ENCODE measurements at places on chromosomes 1 and 21.

GRCh38 chr1:108130794-108131193 lies 69.3 kb downstream of the SLC25A24 start:
- no peaks in the 10 kb centered on the region for H3K27me3 ChIP-seq
- H3K4me3 ChIP-seq = no peak overlapping the region
- H3K27ac ChIP-seq = no peak overlapping the region
- peaks cover 18% of the 10 kb centered on the region for H3K36me3 ChIP-seq
- no peak for DNase-seq

GRCh38 chr1:226203240-226203639 lies 16.7 kb upstream of the ACBD3 start:
- no peak overlapping the region for H3K27ac ChIP-seq
- H3K27me3 ChIP-seq = no peaks in the 10 kb centered on the region
- no peaks in the 10 kb centered on the region for H3K36me3 ChIP-seq
- no peak overlapping the region for H3K4me3 ChIP-seq

DNA sequence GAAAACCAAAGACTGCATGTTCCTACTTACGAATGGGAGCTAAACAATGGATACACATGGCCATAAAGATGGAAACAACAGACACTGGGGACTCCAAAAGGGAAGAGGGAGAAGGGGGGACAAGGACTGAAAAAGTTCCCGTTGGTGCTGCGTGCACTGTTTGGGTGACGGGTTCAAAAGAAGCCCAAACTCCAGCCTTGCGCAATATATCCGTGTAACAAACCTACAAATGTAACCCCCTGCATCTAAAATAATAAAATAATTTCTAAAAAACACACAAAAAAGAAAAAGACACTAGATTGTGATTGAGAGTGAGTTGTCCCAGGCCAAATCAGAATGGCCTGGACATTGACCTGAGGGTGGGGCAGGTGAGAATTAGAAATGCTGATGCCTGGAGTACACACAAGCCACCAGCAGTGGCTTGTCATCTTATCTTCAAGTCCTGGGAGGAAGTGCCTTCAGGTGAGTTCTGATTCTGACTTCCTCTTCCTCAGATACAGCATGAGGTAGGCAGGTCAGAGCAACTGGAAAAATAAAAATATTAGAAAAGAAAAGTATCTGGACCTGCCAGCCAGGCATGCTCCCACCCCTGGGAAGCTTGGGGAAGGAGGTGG lies 54.7 kb downstream of the SPATA46 start:
- H3K36me3 ChIP-seq = no peaks in the 10 kb centered on the region
- H3K4me1 ChIP-seq = no peaks in the 10 kb centered on the region
- no peak overlapping the region for H3K27ac ChIP-seq
- no peak for DNase-seq
- no peak overlapping the region for H3K4me3 ChIP-seq
- H3K27me3 ChIP-seq = no peaks in the 10 kb centered on the region

GRCh38 chr1:3159121-3159520 lies 90.1 kb downstream of the PRDM16 start:
- peaks cover 7% of the 10 kb centered on the region for H3K4me1 ChIP-seq
- DNase-seq = no peak
- H3K36me3 ChIP-seq = no peaks in the 10 kb centered on the region
- H3K27me3 ChIP-seq = peaks cover 17% of the 10 kb centered on the region
- no peak overlapping the region for H3K27ac ChIP-seq

DNA sequence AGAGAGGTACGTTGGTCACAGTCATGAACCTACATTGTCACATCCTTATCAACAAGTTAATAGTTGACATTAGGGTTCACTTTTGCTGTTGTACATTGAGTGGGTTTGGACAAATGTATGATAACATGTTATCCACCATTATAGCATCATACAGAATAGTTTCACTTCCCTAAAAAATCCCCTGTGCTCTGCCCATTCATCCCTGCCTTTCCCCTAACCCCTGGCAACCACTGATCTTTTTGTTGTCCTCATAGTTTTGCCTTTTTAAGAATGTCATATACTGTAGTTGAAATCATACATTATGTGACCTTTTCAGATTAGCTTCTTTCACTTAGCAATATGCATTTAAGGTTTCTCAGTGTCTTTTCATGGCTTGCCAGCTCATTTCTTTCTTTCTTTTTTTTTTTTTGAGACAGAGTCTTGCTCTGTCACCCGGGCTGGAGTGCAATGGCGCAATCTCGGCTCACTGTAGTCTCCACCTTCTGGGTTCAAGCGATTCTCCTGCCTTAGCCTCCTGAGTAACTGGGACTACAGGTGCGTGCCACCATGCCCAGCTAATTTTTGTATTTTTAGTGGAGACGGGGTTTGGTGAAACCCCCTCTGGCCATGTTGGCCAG lies 50.6 kb downstream of the UCK2 start:
- no peak overlapping the region for H3K4me3 ChIP-seq
- no peak for DNase-seq
- H3K4me1 ChIP-seq = peaks cover 2% of the 10 kb centered on the region
- no peak overlapping the region for H3K27ac ChIP-seq

DNA sequence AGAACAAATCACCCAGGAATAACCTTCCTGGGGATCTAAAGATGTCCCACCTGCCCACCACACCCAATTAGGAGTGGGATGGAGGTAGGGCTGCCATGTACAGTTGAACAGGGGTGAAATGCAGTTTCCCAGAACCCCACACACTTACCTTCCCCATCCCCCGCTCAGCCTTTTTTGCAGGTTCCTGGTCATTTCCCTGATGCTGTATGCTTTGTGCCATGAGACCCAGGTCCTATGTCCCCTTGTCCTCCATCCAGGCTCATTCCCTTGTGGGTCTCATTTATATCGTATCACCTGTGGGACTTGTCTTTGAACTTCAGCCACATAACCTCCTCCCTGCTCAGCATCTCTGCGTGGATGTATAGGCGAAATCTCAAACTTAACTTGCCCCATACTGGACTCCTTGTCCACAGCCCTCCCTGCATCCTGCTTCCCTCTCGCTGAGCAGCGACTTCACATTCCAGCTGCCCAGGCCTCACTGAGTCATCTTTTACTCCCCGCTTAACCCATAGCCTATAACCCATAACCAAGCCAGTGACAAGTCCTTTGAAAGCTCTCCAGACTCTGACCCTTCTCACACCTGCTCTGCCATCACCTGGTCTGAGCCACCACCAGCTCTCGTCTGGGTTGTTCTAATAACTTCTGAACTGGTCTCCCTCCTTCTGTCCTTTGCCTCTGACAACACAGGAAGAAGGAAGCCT lies 4.7 kb downstream of the LDLRAD2 start:
- no peak overlapping the region for H3K27ac ChIP-seq
- DNase-seq = no peak
- H3K4me3 ChIP-seq = no peak overlapping the region
- H3K27me3 ChIP-seq = no peaks in the 10 kb centered on the region
- no peaks in the 10 kb centered on the region for H3K36me3 ChIP-seq

GRCh38 chr1:99956755-99957154 lies 13.0 kb upstream of the SLC35A3 start:
- no peak overlapping the region for H3K27ac ChIP-seq
- H3K4me1 ChIP-seq = no peaks in the 10 kb centered on the region
- H3K27me3 ChIP-seq = no peaks in the 10 kb centered on the region
- DNase-seq = no peak
- no peaks in the 10 kb centered on the region for H3K36me3 ChIP-seq

- H3K27me3 ChIP-seq = peaks cover 11% of the 10 kb centered on the region
- H3K4me1 ChIP-seq = no peaks in the 10 kb centered on the region
- H3K4me3 ChIP-seq = no peak overlapping the region
- H3K27ac ChIP-seq = no peak overlapping the region
These were observed 2.5 kb upstream of the CD160 start for GRCh38 chr1:145716641-145717345.

DNA sequence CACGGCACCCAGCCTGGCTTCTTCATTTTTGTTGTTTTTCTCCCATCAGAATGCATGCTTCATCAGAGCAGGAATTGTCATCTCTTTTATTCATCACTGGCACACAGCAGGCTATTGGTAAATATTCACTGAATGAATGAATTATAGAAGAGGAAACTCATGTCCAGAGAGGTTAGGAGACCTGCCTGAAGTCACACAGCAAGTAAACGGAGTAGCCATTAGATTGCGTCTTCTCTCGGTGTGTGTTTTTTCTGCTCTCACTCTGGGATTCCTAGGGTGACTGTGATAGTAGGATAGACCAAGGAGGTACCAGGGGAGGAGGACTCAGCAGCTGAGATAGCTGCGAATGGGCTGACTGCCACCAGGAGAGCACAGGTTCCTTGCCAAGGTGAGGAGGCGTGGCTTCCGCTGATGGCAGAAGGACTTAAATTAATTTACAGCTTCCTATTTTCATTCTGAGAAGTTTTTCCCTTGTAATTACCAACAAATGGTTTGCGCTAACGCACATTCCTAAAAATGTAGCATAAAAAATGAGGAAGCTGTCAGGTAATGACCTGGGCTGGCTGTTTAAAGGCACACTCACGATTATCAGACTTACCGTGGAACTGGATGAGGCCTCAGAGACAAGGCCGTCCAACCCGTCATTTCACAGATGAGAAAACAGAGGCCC lies 4.5 kb upstream of the NCMAP start:
- H3K4me3 ChIP-seq = no peak overlapping the region
- no peaks in the 10 kb centered on the region for H3K4me1 ChIP-seq
- no peaks in the 10 kb centered on the region for H3K36me3 ChIP-seq
- H3K27ac ChIP-seq = no peak overlapping the region
- peaks cover 10% of the 10 kb centered on the region for H3K27me3 ChIP-seq
- DNase-seq = peak; percentile 11

DNA sequence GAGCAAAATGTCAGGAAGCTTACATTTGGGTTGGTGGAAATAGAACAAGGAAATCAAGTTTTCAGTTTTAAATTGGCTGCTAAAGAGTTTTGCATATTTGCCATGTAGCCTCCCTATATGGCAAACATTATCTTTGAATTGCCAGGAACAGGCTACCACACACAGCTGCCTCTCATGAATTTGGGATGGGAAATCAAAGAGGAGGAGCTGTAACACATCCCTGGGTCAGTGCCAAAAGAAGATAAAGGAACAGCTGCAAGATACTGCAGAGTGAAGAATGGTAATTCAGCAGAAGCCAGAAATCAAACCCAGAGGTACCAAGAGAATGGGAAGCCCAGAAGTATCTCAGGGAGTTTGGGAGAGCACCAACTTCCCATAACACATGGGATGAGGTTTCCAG lies 18.6 kb upstream of the RASAL2 start:
- DNase-seq = no peak
- no peak overlapping the region for H3K4me3 ChIP-seq
- H3K4me1 ChIP-seq = no peaks in the 10 kb centered on the region
- no peaks in the 10 kb centered on the region for H3K36me3 ChIP-seq

DNA sequence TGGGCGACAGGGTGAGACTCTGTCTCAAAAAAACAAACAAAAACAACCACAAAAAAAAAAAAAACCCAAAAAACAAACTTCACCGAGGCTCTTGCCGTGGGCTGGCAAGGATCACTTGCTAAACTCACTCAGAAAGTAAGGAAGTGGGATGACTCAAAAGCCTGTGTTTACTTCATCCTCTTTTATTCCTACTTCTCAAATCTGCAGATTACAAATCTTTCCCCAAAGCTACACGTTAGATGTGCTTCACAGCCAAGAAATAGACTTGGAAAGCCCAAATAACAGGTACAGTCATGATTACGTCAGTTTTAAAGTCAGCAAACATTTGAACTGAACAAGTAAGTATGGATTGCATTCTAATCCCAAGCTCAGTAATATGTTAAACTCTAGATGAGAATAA lies 359.3 kb downstream of the ADGRL2 start:
- peaks cover 14% of the 10 kb centered on the region for H3K4me1 ChIP-seq
- no peak overlapping the region for H3K4me3 ChIP-seq

DNA sequence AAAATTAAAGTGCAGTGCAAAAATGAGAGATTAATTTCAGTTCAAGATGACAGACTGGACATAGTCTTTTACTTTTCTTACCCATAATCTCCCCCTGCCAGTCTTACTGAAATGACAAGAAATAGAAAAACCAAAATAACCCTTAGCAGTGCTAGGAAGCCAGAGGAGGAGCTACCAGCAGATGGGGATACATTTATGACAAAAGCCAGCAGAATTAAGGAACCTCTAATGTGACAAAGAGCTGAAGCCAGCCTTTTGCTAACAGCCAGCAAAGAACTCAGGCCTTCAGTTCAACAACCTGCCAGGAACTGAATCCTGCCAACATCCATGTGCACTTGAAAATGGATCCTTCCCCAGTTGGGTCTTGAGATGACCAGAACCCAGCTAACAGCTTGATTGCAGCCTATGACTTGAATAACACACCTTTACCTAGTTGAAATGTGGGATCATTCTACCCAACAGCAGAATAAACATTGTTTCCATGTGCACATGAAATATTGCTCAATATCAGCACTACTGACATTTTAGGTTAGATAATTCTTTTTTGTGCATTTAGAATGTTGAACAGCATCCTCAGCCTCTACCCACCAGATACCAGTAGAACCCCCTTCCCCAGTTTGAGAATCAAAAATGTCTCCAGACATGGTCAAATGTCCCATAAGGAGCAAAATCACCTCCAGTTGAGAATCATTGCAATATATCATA lies 7.9 kb upstream of the TRAF5 start:
- no peak for DNase-seq
- no peaks in the 10 kb centered on the region for H3K4me1 ChIP-seq
- H3K4me3 ChIP-seq = no peak overlapping the region
- peaks cover 31% of the 10 kb centered on the region for H3K36me3 ChIP-seq
- H3K27me3 ChIP-seq = no peaks in the 10 kb centered on the region

All from upper lobe of right lung (tissue), 1 donor.